Right lung (tissue), 10 donors: ENCODE measurements at places on chromosomes 3 and 15.

- DNase-seq: no peak
Measured at GRCh38 chr3:11059799-11060115, 67.2 kb downstream of the SLC6A1 start.

DNA sequence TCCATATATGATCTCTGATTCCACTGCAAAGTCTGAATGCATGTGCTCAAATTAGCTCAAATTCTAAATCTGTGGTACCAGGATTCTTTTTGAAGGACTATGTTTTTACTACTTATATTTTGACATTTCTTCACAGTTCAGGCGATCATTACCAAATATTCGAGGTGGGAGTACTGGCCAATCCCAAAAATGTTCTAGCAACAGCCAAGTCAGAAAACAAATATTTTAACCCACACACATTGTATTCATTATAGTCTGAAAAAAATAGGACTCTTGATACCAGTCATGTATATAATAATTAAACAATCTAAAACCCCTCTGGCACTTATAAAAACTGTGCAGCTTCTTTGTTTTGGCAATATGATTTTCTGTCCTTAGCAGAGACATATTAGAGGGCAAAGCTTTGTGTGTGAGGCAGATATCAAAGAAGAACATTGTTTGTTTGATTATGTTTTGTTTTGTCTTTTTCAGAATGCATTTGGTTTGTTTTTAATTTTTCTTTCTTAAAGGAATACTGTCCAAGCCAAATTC, 37.4 kb downstream of the FGF7 start:
- no peak for DNase-seq

DNA sequence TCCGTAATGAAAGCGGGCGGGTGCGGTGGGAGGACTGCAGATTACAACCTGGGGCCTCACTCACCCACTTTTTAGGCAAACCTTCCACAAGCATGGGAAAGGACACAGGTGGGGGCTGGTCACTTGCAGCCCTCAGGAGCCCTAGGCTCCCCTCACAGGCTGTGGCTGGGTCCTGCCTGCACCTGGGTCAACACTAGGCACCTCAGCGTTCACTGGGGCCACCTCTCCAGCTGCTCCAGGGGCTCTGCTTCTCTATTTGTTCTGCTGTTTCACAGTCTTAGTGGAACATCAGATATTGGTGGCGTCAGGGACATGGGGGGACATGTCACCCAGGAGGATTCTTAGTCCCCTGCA, 30.1 kb upstream of the TMEM115 start:
- no peak for DNase-seq

- DNase-seq: no peak
Measured at GRCh38 chr3:4986175-4986781, 7.0 kb downstream of the BHLHE40 start.

DNA sequence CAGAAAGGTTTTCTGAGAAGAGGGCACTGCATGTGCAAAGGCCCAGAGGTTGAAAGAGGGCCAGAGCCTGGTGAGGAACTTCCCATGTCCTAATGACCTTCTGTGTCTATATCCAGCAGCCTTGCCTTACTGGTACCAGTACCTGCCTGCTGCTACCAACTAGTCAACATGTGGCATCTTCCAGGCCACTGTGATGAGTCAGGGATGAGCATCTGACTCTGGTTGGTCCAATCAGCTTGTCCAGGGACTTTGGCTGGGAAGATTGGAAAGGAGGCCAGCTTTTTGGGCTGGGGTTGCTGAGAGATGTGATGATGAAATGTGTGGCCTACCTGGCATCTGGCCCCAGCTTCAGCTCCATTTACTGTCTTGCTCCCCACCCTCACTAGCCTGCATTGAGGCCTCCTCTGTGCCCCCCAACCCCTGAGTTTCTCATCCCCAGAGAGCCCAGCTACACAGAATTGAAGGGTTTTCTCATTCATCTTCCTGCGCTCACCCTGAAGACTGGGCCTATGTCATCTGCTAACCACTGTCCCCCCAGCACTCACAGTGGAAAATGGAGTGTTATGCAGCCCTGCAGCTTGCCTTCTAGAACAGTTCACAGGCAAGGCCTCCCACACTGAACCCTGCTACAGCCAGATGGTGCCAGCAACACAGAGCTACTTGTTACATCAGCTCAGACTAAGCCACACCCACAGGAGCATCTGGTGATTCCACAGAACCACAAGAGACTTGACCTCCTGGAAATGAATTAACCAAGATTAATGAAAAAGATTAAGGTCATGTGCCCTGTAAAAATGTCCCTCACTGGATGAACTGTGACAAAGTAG, 1.3 kb upstream of the TWF2 start:
- DNase-seq: no peak

GRCh38 chr3:25086721-25087120, 341.3 kb upstream of the RARB start:
- DNase-seq: no peak

GRCh38 chr15:92123962-92124656, 269.6 kb upstream of the ST8SIA2 start:
- no peak for DNase-seq

DNA sequence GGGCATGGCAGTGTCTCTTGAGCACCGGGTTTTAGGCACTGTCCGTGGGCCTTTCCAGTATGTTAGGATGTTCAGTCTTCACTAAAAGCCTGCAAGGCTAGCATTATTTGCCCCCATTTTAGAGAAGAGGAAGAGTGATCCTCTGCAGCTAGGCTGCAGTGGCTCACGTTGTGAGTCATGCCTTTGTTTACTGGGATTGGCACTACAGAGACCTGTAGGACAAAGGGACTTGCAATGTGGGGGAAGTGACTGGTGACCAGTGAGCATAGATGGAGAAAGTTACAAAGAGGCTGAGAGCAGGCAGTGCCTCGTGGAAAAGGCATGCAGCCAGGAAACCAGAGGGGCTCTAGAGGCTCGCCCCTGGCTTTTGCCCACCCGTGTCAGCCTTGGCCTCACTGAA, 26.8 kb upstream of the CPNE9 start:
- no peak for DNase-seq

DNA sequence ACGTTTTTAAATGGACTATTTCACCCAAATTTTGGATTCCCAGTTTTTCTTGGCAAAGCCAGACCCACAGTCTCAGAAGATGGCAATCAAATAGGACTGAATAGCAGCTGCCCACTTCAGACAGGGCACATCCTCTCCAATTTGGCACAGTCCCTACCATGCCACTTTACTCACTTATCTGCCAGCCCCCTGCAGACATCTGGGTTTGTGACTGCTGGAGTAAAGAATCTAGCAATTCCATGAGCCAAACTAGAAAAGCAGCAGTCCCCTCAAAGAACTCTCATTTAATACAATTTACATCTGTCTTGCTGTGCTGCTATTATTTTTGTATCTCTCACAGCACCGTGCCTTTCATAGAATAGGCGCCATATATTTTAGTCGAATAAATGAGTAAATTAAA, 16.0 kb upstream of the LRRN1 start:
- no peak for DNase-seq

GRCh38 chr3:172465281-172465680, 17.0 kb upstream of the GHSR start:
- no peak for DNase-seq

DNA sequence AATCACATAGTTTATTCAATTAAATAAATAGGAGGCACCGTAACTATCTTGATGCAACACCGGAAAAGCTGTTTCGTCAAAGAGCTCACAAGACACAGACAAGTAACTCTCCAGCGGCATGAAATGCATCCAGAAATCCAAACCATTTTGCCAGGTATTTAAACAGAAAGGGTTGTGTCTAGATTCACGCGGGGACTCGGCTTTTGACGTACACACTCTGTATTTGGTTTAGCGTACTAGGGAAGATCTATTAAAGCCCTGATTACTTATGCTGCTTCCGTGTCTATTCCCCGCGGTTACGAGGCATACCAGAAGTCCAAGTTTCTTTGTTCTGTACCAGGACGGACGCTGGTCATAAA, 718 bp downstream of the BNIP2 start:
- no peak for DNase-seq

DNA sequence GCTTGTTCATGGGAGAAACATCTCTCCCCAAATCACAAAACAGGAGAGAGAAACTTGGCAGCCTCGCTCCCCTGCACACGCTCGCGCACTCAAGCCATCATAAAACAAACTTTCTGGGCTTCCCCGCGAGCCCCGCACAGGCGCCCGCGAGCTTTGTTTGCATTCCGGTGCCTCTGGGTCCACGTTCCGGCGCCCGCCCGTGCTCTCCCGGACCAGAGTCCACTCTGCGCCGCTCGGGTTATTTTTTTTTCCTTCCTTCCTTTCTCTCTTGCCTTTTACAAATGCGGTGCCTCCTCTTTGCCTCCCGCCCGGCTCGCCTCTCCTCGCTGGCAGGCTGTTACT, 363 bp downstream of the MAGI1 start:
- no peak for DNase-seq

DNA sequence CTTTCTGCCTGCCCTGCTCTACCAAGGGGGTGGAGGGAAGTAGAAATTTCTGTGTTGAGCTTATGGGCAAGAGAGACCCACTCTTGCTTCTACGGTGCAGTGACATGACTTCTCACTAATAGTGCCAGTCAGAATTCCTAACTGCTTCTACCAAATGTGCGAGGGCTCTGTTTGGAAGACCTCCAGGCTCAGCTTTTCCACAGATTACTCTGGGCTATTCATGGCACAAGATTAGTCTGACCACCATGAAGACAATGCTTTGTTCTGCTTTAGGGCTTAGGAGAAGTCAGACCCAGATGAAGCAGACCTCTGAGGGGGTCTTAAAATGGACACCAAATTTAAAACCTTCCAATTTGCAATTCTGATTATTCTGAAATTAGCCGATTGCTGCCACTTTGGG, 195.9 kb upstream of the TBC1D5 start:
- no peak for DNase-seq

- no peak for DNase-seq
Measured at GRCh38 chr15:85035980-85036379, 54.3 kb downstream of the PDE8A start.

GRCh38 chr3:107845380-107846278, 245.2 kb downstream of the CD47 start:
- DNase-seq: no peak

- DNase-seq: no peak
Measured at GRCh38 chr3:151423091-151423490, 37.8 kb downstream of the IGSF10 start.

- no peak for DNase-seq
Measured at GRCh38 chr3:197775317-197775716, 15.7 kb upstream of the LRCH3 start.

DNA sequence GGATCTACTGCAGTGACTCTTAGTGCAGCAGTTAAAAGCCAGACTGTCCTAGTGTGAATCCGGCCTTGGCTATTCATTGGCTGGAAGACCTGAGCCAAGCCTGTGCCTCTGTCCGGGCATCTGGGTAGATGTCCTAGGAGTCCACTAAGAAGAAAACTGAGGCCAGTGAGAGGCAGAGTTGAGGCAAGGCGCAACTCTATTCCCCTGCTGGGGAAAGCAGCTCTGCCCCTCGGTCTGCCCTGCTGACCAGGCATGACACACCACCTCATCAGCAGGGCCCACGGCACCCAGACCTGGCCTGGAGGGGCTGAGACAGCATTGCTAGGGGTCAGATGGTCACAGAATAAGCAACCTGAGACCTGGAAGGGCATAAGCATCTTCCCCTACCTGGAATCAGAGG, 46.7 kb upstream of the ABHD2 start:
- no peak for DNase-seq

- DNase-seq: no peak
Measured at GRCh38 chr3:78917536-78917935, 850.3 kb downstream of the ROBO1 start.

DNA sequence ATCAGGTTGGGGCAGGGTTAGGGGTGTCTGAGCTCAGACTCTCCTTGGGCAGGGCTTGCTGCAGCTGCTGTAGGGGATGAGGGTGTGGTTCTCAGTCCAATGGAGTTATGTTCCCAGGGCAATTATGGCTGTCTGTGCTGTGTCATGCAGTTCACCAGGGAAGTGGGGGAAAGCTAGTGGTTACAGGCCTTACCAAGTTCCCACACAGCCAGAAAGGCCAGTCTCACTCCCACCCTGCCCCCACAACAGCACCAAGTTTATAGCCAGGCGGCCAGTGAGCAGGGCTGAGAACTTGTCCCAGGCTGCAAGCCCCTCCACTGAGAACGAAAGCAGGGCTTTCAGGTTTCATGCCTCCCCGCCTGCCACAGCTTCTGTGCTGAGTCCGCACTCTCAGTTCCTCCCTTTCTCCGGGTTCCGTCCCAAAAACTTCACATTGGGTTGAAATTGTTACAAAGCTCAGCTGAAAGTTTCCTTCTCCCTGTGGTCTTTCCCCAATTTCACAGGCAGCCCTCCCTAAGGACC, 19.6 kb upstream of the CPOX start:
- DNase-seq: no peak

- no peak for DNase-seq
Measured at GRCh38 chr3:187550446-187550845, 119.7 kb downstream of the SST start.

- DNase-seq: no peak
Measured at GRCh38 chr3:190076601-190077394, 43.9 kb downstream of the P3H2 start.

DNA sequence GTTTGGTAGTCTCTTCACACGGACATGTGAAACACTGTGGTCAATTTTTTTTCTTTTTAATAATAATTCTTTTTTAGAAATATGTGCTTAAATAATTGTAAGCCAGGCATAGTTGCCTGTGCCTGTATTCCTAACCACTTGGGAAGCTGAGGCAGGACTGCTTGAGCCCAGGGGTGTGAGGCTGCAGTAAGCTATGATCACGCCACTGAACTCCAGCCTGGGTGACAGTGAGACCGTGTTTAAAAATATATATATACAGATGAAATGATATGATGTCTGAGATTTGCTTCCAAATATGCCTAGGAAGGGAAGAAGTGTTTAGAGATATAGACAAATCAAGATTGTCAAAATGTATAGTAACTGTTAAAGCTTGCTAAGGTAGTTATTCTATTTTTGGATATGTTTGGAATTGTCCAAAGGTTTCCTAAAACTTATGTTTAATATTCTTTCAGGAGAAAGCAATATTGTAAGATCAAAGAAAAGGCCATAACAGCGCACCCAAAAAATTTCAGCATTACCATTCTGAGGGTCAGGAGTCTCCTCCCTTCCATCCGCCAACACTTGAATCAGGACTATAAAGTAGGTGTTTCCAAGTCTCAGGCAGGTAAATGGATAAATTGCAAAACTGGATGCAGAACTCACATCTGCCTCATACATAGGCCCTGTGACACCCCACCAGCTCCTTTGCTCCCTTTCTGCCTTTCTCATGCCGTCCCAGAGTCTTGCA, 532 bp upstream of the SELENOT start:
- peak; percentile 6 for DNase-seq

GRCh38 chr15:66833803-66834202, 131.8 kb downstream of the SMAD6 start:
- DNase-seq: no peak
